ENCODE measurements at places on chromosomes 11 and 22. TPM values are rescaled to one million over a fixed set of nuclear protein-coding genes. Genes with fewer than 3 reads are reported as not detected.

Gene LDHAL6A
- total RNA-seq: not detected

Gene GRAP2
- not detected for total RNA-seq

Gene OR51B4
- total RNA-seq: not detected

Gene CEP126
- total RNA-seq: 1.3 TPM

Gene CSNK2A3
- 2.9 TPM for total RNA-seq

Gene AIFM3
- not detected for total RNA-seq

Gene SEPTIN3
- total RNA-seq: not detected

DNA sequence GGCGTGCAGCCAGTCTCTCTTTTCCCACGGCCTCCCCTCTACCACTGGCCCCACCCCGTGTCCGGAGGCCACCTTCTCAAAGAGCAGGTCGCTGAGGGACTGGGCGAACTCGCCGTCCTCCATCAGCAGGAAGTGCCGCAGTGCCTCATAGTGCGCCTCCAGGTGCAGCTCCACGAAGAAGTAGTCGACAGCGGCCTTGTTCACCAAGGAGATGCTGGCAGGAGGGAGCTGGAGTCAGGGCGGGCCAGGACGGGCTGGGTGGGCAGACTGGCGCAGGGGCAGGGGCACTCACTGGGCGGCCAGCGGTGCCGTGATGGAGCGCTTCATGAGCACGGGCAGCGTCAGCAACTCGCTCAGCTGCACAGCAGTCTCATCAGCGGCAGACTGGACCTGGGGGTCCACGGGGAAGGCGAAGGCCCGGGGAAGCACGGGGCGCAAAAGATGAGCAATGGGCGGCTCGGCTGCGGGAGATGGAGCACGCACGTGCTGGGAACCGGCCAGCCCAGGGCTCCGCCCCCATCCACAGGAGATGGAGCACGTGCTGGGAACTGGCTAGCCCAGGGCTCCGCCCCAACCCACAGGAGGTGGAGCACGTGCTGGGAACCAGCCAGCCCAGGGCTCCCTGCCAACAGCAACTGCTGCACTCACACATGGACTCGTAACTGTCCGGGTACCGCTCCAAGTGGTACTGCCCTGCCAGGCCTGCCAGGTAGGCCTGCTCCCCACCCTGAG lies 18.4 kb downstream of the SELENOO start:
- DNase-seq: peak; percentile 72

DNA sequence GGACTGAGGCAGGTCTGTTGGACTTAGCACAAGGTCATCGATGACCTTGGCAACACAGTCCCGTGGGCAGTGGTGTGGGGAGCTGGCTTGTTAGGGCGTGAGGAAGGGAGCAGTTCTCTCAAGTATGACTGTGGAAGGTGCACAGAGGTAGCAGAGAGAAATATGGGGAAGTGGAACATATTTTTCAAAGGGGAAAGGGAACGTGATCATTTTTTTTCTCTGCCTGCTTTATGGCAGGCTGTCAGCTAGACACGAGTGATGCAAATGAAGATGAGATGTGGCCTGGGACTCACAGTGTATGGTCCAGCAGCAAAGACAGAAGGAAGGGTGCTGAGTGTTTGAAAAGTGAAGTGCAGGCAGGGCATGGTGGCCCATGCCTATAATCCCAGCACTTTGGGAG lies 30.6 kb downstream of the ADAMTS8 start:
- no peak for DNase-seq

DNA sequence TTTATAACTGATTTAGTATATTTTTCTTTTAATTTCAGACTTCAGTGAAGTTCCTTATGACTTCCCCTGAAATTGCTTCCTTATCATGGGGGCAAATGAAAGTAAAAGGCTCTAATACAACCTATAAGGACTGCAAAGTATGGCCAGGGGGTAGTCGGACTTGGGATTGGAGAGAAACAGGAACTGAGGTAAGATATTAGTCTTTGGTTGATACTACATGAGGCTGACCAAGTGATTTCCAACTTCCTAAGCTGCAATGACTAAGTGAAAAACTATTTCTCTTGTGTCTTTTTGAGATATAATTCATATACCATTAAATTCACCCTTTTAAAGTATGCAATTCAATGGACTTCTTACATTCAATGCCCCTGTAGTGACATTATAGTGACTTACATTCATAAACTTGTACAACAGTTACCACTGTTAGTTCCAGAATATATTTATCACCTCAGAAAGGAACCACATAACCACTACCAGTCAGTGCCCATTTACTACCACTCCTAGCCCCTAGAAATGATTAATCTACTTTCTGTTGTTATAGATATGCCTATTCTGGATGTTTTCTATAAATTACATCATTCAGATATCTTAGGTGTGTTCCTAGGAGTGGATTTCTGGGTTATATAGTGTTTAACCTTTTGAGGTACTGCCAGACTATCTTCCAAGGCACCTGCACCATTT lies 21.6 kb downstream of the AAMDC start:
- DNase-seq: no peak

- peak; percentile 89 for DNase-seq
Measured at GRCh38 chr11:19805376-19805775, 92.7 kb downstream of the NAV2 start.

GRCh38 chr22:43147821-43148220 lies 3.5 kb upstream of the TSPO start:
- no peak for DNase-seq

- no peak for DNase-seq
Measured at GRCh38 chr11:110960167-110960566, 247.9 kb upstream of the ARHGAP20 start.

- no peak for DNase-seq
Measured at GRCh38 chr22:27998511-27999410, 79.7 kb upstream of the PITPNB start.

- no peak for DNase-seq
Measured at GRCh38 chr11:85845124-85845631, 10.0 kb upstream of the CCDC83 start.

DNA sequence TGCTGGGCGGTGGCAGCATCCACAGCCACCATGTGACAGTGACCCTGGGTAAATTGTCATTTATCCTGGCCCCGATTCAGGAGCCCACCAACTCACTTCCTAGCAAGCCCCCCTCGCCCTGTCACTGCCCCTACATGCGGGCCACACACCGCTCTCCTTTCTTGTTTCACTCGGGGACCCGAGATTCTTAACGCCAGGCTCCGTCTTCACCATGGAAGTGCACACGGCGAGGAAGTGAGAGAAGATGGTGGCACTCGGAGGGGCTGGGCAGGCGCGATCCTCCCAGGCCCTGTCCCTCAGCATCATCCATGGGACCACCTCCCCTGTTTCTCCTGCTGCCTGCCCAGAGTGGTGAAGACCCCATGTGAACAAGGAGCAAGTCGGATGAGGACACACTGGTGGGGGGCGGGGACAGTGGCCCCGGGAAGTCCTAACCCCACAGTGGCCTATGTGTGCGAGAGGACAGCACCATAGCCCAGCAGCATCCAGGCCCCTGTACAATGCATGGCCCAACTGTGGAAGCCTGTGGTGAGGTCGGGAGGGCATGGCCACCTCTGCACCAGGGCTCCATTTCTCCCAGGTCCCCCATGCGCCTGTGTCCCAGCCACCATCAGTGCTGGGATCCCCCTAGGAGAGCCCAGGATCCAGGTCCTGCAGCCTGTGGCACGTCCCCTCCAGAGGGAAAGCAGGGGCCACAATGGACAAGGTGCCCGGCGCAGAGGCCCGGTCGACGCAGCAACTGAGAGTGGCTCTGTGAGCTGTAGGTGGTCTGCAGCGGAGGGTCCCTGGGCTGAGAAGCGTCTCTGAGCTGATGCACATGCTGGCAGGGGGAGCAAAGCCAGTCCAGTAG lies 262.8 kb downstream of the BRD1 start:
- DNase-seq: no peak

DNA sequence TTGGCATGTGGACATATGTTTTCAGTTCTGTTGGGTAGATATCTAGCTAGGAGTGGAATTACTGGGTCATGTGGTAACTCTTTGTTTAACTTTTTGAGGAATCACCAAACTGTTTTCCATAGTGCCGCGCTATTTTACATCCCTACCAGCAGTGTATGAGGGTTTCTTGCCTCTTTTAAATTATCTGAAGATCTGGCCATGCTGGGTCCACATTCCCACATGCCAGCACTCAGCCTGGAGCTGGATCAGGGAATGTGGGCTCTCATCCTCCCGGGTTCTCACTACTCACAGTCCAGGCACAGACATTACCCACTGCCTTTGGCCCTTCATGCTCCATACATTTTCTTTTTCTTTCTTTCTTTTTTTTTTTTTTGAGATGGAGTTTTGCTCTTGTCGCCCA lies 44.6 kb downstream of the RBX1 start:
- DNase-seq: no peak

DNA sequence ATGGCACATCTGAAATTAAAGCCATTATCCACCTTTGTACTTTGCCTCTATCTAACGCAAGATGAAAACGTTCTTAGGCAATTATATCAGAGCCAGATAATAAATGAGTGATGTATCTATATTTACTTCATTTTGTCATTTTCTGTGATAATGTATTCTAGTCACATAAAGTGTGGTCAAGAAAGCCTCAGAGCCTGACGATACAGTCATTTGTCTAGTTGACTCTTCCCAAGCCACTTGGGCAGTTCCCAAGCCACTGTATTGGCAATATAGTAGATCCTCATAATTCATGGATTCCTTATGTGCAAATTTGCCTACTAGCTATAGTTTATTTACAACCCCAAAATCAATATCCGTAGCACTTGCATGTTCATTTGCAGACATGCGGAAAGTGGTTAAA lies 7.8 kb downstream of the HOATZ start:
- no peak for DNase-seq

DNA sequence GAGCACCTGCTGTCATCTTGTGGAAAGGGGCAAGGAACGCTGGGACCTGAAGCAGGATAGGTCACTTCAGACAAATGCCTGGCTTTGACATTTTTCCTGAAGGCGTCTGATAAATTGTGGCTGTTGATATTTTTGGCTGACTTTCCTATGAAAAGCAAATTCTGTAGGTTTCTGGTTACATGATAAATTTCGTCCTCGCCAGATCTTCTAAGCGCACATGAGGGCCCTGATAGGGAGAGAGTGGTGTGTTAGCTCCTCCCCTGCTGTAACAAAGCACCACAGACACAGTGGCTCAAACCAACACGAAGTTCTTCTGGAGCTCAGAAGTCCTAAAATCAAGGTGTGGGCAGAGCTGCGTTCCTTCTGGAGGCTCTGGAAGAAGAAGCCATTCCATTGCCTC lies 19.6 kb downstream of the APOL4 start:
- DNase-seq: no peak
